ENCODE measurements at places on chromosomes 6 and 20. TPM values are rescaled to one million over a fixed set of nuclear protein-coding genes. Genes with fewer than 3 reads are reported as not detected.

DNA sequence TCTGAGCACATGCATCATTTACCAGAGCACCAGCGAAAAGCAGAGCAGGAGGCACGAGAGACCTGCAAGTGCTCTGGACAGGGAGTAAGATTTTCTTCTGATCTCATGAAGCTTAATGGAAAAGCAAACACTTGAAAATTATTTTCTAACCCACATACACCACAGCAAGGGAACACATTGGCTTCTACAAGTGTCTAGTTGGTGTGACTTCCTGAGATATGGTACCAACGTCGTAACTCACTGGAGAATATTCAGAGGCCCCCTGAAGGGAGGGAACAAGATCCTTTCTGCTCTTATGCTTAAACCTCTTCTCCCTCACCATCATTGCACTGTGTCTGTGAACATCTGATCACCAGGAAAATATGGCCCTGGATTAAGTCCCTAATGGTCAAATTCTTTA is 48.6 kb downstream of the PSMB1 start:
- H3K27me3 ChIP-seq: no peaks in the 10 kb centered on the region
- H3K4me3 ChIP-seq: no peak overlapping the region
- DNase-seq: no peak
- H3K4me1 ChIP-seq: peaks cover 9% of the 10 kb centered on the region

DNA sequence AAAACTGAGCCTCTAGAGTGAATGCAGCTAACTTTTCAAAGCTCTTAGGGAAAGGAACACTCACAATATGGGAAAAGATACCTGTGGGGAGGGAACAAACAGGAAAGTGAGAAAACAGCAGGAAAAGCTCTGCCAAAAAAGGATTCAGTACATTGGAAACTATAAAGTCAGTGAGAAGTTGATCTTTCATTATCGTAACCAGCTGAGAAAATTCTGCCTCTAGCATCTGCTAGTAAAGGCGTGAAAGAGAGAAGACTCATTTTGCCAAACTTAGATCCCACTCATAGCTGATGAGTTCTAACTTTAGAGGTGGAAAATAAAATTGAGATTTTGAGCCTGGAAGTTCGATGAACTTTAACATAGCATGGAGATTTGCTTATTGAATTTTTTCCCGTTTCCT is 321.8 kb upstream of the RNF217 start:
- no peaks in the 10 kb centered on the region for H3K4me1 ChIP-seq
- H3K27me3 ChIP-seq: no peaks in the 10 kb centered on the region
- no peak for DNase-seq
- no peak overlapping the region for H3K4me3 ChIP-seq
- no peak overlapping the region for H3K27ac ChIP-seq
- no peaks in the 10 kb centered on the region for H3K36me3 ChIP-seq

GRCh38 chr6:44678252-44678935 is 290.9 kb downstream of the CDC5L start:
- no peak overlapping the region for H3K27ac ChIP-seq
- no peaks in the 10 kb centered on the region for H3K36me3 ChIP-seq
- H3K4me3 ChIP-seq: no peak overlapping the region
- H3K27me3 ChIP-seq: no peaks in the 10 kb centered on the region
- no peaks in the 10 kb centered on the region for H3K4me1 ChIP-seq

- no peaks in the 10 kb centered on the region for H3K4me1 ChIP-seq
- H3K27me3 ChIP-seq: no peaks in the 10 kb centered on the region
- no peak overlapping the region for H3K27ac ChIP-seq
- no peak overlapping the region for H3K4me3 ChIP-seq
- H3K36me3 ChIP-seq: no peaks in the 10 kb centered on the region
- DNase-seq: no peak
Observed at GRCh38 chr6:112407101-112407590, 60.0 kb downstream of the RFPL4B start.

DNA sequence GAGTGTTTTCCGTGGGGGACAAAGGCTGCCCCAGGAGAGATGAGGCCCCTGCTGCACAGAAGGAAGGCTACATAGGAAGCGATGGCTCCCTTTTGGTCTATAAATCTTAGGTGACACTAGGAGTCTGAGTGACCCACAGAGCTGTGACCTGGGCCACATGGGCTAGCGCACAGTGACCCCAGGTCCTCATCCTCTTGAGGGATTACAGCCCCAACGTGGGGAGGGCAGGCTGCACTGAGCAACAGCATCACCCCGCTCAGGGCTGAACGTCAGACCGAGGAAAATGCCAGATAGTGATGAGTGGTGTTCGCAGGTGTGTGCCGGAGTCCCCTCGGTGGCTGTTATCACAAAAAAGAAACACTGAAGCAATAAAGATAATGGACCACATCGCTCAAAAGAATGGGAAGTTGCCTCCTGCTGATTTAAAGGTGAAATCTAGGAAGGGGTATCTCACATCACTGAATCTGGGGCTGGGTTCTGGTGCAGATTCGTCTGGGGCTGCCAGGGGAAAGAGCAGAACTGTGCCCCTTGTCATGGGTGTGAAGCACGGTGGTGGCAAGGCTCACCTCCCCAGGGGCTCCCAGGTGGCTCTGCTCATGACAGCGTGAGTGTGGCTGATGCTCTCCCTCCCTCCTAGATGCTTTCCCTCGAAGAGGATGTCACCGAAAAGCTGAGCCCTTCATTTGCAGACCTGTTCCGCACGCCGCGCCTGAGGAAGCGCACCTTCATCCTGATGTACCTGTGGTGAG is 14.5 kb downstream of the SLC22A1 start:
- H3K27me3 ChIP-seq: no peaks in the 10 kb centered on the region
- no peaks in the 10 kb centered on the region for H3K36me3 ChIP-seq
- no peak overlapping the region for H3K27ac ChIP-seq
- no peak for DNase-seq
- H3K4me3 ChIP-seq: no peak overlapping the region

DNA sequence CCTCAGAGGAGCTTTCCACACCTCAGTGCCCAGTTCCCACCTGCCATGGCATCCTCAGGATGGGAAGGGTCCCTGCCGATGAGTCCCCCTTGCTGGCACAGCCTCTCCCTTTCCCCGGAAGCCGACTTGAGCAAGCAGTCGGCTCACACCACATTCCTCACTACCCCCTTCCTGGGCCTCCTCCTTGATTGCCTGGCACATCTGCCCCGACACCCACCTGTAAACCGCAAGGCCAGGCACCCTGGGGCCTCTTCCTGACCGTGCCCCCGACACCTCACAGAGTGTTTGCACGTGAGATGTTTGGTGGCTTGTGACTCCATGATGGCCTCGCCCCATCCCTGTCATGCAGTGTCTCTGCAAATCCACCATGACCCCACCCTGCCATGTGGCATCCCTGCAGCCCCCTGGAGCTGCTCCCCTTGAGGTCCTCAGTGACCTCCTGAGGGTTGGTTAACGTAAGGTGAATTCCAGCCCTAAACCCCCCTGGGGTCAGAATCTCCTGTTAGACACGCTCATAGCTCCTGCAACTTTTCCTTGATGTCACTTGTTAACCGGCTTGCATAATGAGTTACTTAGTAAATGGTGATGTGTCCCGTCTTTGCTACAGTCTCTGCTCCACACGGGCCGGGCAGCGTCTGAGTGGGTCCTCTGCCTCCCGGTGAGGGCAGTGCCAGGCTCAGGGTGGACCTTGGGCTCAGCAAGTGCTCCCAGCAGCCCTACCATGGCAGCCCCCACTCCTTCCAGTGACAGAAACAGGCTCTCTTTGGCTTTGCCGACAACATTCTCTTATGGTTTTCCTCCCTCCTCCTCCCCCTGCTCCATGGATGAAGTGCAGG is 115.9 kb upstream of the FRMD1 start:
- H3K4me3 ChIP-seq: no peak overlapping the region
- peaks cover 3% of the 10 kb centered on the region for H3K27me3 ChIP-seq
- no peaks in the 10 kb centered on the region for H3K36me3 ChIP-seq
- no peaks in the 10 kb centered on the region for H3K4me1 ChIP-seq
- no peak overlapping the region for H3K27ac ChIP-seq

GRCh38 chr6:167452338-167453081 is 127.6 kb downstream of the TTLL2 start:
- H3K27ac ChIP-seq: no peak overlapping the region
- H3K4me1 ChIP-seq: no peaks in the 10 kb centered on the region
- H3K36me3 ChIP-seq: no peaks in the 10 kb centered on the region
- no peak for DNase-seq
- peaks cover 3% of the 10 kb centered on the region for H3K27me3 ChIP-seq

DNA sequence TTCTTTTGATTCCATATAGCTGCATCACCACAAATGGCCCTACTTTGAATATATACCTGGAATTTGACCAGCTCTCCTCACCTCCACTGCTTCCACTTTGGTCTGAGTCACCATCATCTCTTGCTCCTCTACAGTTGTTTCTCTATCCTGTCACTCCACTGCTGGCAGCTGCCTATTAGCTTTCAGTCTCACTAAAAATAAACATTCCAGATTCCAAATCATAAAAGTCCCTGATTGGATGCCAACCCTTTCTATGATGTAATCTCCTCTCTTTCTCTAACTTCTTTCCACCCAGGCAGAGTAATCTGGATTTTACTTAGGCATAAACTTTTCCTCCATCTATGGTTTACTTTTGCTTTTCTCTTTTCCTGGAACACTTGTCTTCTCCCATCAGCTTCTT is 49.1 kb downstream of the RFPL4B start:
- no peak for DNase-seq
- H3K4me1 ChIP-seq: no peaks in the 10 kb centered on the region
- no peaks in the 10 kb centered on the region for H3K27me3 ChIP-seq
- H3K4me3 ChIP-seq: no peak overlapping the region

- H3K4me3 ChIP-seq: no peak overlapping the region
- H3K36me3 ChIP-seq: no peaks in the 10 kb centered on the region
- H3K4me1 ChIP-seq: no peaks in the 10 kb centered on the region
- H3K27me3 ChIP-seq: no peaks in the 10 kb centered on the region
- no peak for DNase-seq
Observed at GRCh38 chr6:21115111-21115510, 478.4 kb upstream of the SOX4 start.

- H3K36me3 ChIP-seq: no peaks in the 10 kb centered on the region
- no peak for DNase-seq
- no peaks in the 10 kb centered on the region for H3K4me1 ChIP-seq
- H3K27ac ChIP-seq: no peak overlapping the region
- H3K4me3 ChIP-seq: no peak overlapping the region
Observed at GRCh38 chr20:10263385-10264165, 44.9 kb downstream of the SNAP25 start.

- no peak overlapping the region for H3K4me3 ChIP-seq
- peak; percentile 63 for DNase-seq
- H3K4me1 ChIP-seq: peaks cover 10% of the 10 kb centered on the region
- no peaks in the 10 kb centered on the region for H3K27me3 ChIP-seq
Observed at GRCh38 chr6:36914227-36914794, 28.6 kb downstream of the C6orf89 start.

DNA sequence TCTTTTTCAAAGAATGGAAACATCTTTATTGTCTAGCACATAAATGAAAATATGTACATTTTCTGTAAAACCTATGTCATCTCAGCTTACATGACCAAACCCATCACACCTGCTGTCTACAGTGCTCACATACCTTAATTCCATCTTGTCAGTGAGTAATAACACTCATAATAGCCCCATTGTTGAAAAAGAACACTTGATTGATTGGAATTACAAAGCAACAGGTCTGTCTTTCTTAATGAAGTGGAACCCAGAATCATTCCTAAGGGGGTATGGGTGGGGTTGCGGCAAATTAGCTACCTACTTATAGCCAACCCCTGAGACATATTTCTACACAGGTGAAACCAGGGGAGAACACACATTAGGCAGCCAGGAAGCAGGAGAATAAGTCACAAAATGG is 20.2 kb downstream of the ADGRF4 start:
- H3K27me3 ChIP-seq: no peaks in the 10 kb centered on the region
- no peak for DNase-seq
- H3K27ac ChIP-seq: no peak overlapping the region
- H3K36me3 ChIP-seq: no peaks in the 10 kb centered on the region
- no peak overlapping the region for H3K4me3 ChIP-seq

DNA sequence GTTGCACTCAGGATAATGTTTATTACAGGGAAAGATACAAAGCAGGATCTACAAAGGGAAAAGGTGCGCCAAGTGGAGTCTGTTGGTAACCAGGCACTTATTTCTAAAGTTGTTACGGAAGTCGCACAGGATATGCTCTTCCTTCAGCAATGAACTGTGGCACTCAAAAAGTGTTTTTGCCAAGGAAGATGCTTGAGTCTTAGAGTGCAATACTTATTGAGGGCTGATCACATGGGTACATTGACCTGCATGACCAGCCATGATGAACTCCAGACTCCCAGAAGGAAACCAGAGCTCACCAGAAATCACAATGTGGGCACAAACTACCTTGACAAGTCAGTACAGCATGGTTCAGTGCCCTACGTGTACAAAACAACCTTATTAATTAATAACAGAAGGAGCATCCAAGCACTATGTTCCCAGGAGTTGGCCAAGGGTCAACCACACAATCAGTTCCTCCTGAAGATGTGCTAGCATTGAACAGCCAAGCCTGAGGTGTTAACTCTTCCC is 270.7 kb upstream of the TFAP2D start:
- H3K4me1 ChIP-seq: no peaks in the 10 kb centered on the region
- H3K4me3 ChIP-seq: no peak overlapping the region
- no peaks in the 10 kb centered on the region for H3K36me3 ChIP-seq
- no peaks in the 10 kb centered on the region for H3K27me3 ChIP-seq
- no peak overlapping the region for H3K27ac ChIP-seq
- no peak for DNase-seq

- peaks cover 30% of the 10 kb centered on the region for H3K4me1 ChIP-seq
- peak overlapping the region; percentile 71 for H3K4me3 ChIP-seq
- H3K27ac ChIP-seq: peak overlapping the region; percentile 89
- H3K27me3 ChIP-seq: no peaks in the 10 kb centered on the region
Observed at GRCh38 chr6:49462599-49462926, 490 bp downstream of the MMUT start.

- no peak overlapping the region for H3K27ac ChIP-seq
- no peak overlapping the region for H3K4me3 ChIP-seq
- no peaks in the 10 kb centered on the region for H3K4me1 ChIP-seq
- H3K27me3 ChIP-seq: no peaks in the 10 kb centered on the region
- no peaks in the 10 kb centered on the region for H3K36me3 ChIP-seq
Observed at GRCh38 chr6:68572975-68573374, 62.1 kb upstream of the ADGRB3 start.

The RPS6KA2 gene
- total RNA-seq: 32.9 TPM

The TREML1 gene
- total RNA-seq: not detected
